ENCODE measurements at places on chromosomes 13 and 19.
A peak's percentile ranks its signal among the peaks of the same experiment; 100 is the strongest.

DNA sequence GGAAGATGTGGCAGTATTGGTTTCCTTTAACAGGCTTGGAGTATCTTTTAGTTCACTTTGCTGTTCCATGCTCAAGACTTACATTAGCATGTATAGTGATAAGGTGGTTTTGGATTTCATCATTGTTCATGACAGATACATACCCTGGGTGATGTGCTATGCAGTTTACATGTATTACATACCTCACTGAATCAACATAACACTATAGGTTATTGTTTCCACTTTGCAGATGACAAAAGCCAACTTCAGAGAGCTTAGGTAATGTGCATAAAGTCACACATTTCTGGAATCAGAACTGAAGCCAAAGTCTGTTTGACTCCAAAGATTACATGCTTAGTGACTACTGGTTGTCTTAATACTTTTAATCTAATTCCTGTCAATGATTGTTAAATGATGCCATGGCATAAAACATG lies 7.1 kb downstream of the COMMD6 start:
- no peak for DNase-seq

DNA sequence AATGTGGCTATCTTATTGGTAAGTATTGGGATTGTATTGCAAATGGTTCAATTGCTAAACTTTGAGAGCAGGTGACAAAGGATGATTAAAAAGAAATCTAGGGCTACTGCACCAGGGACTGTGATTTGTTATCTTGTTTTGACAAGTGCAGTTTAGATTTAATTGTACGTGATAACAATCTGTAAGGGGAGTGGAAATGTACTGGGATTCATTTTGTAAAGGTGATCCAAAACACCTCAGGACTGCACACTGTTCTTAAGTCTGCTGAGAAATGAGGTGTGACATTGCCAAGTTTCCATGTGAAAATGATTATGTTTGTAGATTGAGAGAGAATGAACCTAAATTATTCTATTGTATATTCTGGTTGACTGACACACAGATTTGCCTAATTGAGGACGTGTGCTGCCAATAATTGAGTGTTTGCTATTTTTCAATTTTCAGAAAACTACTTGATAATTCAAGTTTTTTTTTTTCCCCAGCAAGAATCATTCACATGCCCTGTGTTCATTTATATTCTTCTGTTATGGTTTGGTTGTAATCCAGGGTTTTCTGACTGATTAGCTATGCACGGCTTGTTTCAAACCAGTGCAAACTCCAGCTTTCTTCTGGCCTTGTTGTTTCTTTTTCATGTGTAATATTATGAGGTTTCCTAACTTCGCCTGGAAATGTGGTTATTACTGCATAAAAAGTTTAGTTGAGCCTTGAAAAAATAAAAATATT lies 308.0 kb downstream of the OLFM4 start:
- no peak for DNase-seq

- DNase-seq, result no peak
Measured at GRCh38 chr19:10603084-10603872, 16.2 kb upstream of the AP1M2 start.

GRCh38 chr19:12733369-12734214 lies 892 bp downstream of the TRIR start:
- DNase-seq, result peak; percentile 56

DNA sequence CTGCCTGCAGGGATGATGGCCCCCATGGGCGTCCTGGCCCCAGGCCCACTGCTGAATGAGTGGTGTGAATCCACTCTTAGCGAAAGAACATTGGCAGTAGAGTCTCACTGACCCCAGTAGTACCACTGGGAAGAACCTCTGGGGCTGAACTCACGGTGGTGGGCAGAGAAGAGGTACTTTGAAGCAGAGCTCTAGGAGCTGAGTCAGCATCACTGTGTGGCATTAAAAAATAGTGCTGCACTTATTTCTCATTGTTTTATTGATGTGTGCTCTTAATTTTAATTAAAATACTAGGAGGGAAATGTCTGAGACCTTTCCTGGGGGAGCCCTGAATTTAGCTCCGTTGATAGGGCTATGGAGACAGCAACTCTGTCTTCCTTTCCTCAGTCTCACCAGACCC lies 61.3 kb downstream of the CBY2 start:
- no peak for DNase-seq

DNA sequence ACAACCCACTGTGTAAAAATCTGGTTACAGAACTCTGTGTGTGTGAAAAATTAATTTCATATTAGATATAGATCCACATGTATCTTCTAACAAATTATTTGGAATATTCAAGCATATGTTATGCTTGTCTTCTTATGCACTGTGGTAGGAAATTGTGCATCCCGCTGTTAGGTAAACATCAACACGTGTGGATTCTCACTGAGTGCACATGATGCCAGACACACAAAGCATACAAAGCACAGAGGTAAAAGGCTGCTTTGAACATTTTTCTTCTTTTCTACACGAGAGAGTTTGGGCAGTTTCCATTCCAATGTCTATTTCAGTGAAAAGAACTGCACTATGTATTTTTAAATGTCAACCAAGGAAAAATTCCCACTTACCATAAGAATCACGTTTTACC lies 354.9 kb downstream of the PCDH9 start:
- no peak for DNase-seq

DNA sequence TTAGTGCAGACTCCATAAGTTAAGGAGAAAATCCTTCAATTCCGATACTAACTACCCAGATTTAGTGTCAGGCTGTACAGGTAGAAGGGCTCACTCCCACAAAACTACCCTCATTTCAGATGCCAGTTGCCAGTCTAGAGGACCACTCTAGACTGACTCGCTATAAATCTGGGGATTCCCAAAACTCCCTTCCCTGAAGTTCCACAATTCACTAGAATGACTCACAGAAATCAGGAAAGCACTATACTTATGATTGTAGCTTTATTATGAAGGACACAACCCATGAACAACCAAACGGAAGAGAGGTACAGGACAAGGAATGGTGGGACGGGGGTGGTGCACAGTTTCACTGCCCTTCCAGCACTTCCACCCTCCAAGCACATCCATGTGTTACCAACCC lies 321.2 kb downstream of the DIAPH3 start:
- DNase-seq, result no peak

DNA sequence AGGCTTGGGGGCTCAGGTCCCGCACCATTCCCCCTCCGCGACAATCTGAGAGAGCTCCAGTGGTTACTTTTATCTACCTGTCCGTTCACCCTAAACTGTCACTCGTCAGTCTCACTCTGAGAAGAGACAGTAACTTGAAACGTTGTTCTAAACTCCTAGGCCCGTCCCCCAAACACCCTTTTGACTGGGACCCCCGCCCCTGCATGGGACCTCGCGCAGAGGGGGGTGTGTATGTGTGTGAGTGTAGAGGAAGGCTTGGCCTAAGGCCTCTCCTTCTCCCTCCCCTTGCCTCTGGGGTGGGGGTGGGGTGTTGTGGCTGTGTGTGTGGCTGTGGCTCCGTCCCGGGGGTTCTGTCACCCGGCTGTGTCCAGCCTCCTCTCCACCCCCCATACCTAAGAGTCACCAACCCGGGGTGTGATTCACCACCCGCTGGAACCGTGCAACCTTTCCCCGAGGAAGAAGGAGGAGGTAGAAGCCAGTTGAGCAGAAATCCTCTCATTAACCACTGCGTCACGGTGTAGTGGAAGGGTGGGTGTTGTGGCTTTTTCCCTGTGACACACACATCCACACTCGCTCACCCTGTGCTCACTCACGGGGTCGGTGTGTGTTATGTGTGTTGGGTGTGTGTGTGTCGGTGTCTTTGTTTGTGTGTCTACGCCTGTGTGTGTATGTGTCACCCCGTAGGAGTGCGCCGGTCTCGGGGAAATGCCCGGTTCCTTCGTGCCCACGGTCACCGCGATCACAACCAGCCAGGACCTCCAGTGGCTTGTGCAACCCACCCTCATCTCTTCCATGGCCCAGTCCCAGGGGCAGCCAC lies 2.4 kb downstream of the FOSB start:
- peak; percentile 50 for DNase-seq

DNA sequence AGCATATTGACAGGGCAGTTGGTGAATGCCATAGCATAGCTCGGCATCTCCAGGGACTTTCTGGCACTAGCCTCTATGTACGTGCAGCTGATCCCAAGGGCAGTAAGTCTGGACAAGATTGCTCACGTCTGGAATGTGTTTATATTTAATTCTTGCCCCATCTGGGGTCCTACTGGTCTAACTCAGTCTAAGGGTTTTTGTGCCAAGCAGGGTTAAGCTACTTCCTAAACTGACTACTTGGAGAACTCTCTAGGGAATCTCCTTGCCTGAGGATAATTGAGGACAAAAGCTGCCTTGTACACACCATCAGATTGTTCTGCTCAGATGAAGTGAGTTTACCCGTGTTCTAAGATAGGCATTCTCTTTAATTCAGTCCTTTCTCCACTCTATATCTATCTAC lies 358.1 kb downstream of the MYO16 start:
- peak; percentile 47 for DNase-seq

DNA sequence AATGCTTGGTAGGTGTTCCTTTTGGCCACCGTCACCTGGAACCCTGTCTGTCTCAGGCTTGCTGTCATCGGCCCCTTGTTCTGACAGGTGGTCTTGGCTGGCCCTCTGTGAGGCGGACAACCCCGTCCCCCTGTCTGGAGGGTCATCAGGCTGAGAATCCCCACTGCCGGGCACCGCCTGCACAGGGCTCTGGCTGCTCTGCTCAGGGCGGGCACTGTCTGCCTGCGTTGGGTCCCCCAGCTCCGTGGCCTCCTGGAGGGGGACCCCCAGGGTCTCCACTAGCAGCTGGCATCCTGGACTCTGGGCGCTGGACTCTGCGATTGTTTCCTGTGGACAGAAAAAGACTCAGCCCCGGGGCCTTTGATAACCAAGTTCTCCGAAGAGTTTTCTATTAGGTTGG lies 13.2 kb downstream of the NANOS3 start:
- no peak for DNase-seq

GRCh38 chr19:28313633-28314032 lies 899.3 kb downstream of the UQCRFS1 start:
- no peak for DNase-seq

DNA sequence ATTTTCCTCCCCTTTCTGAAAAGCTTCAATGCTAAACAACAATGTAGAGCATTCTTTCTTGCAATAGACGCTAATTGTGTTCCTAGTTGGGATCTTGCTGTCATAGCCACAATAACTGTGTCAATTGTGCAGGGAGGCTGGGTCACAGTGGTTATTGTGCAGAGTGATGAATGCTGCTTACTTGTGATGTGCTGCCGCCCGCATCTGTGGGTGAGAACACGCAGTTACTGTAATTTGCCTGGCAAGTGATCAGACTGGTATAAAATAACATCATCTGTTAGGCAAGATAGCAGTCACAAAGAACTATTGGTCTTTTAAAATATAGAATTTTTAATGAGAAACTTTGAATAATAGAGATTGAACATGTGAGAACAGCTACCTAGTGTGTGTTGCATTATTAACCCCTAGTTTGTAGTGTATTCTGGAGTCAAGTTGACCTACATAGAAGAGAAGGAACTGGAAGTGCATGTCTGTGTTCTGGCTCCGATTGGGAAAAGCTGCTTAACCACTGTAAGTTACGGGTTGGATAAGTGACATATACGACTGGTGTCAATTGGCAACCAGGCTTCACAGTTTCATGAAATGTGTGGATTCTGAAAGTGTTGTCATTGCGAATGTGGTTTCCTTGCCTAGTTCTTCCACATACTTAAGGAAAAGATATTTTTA lies 43.6 kb downstream of the SLAIN1 start:
- no peak for DNase-seq

DNA sequence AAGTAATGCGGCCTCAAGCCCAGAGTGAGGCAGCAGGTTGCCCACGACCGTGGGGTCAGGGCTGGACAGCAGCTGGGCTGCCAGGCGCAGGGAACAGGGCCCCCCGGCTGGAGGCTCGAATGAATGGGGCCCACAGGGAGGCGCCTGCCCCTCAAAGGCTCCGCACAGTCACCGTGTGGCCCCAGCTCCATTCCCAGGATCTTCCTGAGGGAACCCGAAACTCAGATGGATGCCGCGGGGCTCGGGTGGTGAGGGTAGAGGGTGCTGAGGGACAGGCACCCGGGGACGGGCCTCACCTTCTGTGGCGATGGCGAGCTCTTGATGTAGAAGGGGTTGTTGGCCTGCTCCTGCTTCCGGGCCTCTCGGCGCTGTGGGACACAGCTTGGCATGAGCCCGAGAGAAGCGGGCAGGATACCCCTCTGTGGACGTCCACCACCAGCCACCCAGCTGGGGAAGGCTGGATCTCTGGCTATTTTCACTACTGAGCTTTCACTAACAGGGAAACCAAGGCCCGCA lies 19.3 kb downstream of the IZUMO4 start:
- DNase-seq, result no peak

DNA sequence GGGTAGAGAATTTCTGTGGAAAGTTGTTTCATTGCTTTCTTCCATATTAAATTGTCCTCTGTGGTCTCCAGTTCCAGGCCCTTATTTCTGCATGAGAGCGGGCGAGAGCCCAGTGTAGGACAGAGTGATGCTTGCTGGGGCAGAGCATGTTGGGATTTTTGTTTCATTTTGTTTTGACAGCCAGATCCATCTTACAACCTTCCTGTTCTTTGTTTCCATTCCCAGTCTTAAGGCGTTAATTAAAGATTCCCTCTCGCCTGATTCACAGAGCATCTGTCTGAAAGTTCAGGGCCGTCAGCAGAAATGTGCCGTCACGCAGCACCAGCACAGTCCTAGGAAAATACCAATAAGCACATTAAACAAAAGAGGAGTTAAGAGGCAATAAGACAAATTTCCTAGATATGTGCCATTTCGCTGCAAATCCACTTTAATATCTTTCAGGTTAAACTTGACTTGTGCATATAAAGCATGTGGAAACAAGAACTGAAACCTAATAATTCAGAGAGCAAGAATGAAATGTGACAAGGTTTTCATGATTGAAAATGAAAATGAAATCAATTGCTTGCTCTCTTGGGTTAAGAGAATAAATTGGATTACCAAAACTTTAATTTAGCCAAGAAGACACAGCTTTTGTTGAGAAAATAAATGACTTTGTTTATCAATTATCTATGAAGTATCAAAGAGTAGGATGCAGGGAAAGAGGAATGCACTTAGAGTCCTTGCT lies 210.7 kb upstream of the SLC10A2 start:
- DNase-seq, result no peak

- DNase-seq, result no peak
Measured at GRCh38 chr13:71727662-71728061, 139.3 kb downstream of the DACH1 start.

- DNase-seq, result no peak
Measured at GRCh38 chr19:29777781-29778309, 33.9 kb upstream of the CCNE1 start.

- DNase-seq, result no peak
Measured at GRCh38 chr13:63691474-63691873, 2275.8 kb upstream of the PCDH20 start.
